ENCODE measurements at places on chromosomes 2 and 18.
A peak's percentile ranks its signal among the peaks of the same experiment; 100 is the strongest.

DNA sequence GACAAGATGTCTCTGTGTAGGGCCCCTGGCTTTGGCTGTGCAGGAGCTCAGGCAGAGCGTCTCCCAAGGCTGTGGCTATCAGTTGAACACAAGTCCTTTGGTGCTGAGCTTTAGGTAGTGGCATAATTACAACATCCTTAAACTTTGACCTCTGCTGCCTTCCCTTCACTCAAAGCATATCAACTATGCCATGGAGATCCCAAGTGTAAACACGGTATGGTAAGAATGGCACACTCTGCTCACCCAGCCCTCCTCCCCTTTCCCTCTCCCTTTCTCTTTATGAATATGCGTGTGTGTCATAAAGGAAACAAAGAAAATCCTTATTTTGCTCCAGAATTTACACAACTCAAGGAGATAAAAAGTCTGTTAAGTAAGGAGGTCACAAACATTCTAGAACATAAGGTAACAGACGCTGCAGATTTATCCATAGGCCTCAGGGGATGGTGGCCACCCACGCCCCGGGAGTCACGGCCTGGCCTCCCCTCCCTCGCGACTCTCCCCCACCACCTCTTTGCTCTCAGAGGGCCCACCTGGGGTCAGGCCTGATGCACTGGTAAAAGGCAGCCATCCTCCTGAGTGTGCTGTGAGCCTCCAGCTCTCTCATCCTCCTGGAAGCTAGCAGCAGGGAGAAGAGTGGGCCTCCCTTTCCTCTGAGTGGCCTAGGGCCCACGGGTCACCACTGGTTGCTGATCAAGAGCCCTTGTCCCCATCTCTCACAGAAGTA, 67.3 kb downstream of the CRACDL start:
- no peak for DNase-seq

GRCh38 chr2:233387225-233387624, 32.9 kb downstream of the DGKD start:
- no peak for DNase-seq

GRCh38 chr2:148130581-148130980, 109.7 kb downstream of the MBD5 start:
- no peak for DNase-seq

DNA sequence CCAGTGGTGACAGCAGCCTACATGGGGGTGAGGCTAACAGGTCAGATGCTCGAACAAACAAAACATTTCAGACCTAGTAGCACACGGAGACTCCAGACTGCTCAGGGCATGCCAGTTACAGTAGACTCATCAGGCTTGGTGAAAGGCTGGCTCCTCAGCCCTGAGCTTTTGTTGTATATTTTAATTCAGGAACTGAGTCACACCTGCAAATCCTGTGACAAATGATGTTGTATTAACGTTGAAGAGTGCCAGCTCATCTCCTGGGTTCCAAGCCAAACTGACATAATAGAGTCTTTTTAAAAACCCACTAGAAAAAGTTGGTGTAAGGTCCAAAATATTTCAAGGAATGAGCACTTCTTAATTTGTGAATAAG, 65.3 kb downstream of the C1D start:
- no peak for DNase-seq

DNA sequence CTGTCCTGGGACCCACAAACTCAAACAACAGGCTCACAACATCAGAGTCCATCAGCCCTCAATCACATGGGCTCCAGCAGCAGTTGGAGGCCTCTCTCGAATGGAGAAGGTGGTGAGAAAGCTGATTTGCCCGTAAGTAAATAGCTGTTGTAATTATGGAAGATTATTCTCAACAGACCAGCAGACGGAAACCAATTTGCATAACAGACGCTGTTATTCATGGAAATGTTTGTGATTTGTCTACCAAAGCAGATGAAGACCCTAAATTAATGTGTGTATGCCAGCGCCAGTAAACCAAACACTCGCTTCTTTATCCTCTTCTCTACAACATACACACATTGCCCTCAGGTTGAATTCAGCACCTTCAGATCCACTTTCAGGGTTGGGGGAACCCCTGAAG, 23.4 kb upstream of the GALNT14 start:
- DNase-seq = no peak

DNA sequence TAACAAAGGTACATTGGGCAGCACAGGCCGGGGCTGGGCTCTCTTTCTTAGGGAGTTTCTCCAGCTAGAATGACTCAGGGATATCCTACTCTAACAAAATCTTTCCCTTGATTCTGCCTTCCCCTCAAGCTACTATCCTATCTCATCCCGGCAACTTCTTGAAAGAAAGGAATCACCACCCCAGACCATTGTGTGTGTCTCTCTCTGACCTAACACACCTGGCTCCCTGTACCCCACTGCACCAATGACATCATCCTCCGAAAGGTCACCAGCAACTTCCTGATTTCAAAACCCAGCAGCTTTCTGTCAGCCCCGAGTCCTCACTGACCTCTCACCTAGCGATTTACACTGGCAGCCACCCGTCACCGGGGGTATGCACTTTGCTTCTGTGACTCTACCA, 72.1 kb upstream of the MAP4K4 start:
- DNase-seq = peak; percentile 42

DNA sequence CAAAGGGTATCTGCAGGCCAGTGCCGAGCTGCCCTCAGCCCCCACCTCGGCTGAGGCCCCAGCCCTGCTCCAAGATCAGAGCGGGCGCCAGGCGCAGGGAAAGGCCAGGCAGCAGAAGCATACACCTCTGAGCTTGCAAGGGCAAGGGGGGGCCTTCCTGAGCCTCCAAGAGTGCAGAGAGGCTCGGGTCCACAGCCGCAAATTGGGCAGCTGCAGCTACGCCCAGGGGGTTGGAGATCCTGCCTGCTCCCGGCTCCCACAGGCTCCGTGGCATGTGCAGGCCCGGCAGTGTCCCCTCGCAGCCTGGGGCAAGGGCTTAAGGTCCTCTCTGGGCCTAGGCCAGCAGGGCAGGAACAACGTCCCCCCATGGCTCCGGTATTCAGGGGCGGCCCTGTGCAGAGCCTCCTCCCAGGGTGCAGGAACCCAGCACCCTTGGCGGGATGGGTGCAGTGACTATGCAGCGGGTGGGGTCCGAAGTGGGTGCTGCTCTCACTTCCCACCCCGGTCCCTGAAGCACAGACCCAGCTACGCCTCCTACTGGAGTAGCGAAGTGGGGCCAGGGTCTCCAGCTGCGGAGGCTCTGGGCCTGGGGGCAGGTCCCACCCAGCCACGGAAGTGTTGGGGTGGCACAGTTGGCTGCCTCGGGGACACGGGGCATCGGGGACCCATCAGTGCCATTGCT, 120.2 kb upstream of the TMEFF2 start:
- DNase-seq = no peak

GRCh38 chr2:240136671-240137292, 677 bp upstream of the COPS9 start:
- DNase-seq = no peak

DNA sequence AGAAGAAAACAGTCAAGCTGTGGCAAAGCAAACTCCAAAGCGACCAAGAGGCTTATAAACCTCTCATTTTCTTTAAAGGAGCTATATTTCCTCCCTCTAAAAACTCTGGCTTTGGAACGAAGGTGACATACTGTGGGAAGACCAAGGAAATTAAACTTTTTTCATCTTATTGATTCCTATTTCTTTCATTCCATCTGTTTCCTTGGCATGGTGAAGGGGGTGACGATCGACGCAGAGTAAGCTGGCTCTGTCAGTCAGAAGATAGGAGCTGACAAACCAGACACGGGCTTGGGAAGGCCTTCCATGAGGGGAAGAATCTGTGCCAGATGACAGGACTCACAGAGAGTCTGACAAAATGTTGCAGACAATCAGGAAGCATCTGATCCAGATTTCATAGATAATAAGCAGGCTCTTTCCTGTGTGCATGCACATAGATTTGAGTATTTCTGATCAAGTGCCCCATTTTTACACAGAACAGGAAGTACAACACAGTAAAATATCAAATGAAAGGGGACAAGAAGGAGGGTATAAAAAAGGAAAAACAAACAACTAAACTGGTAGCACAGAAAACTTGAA, 261.7 kb downstream of the SATB2 start:
- no peak for DNase-seq

DNA sequence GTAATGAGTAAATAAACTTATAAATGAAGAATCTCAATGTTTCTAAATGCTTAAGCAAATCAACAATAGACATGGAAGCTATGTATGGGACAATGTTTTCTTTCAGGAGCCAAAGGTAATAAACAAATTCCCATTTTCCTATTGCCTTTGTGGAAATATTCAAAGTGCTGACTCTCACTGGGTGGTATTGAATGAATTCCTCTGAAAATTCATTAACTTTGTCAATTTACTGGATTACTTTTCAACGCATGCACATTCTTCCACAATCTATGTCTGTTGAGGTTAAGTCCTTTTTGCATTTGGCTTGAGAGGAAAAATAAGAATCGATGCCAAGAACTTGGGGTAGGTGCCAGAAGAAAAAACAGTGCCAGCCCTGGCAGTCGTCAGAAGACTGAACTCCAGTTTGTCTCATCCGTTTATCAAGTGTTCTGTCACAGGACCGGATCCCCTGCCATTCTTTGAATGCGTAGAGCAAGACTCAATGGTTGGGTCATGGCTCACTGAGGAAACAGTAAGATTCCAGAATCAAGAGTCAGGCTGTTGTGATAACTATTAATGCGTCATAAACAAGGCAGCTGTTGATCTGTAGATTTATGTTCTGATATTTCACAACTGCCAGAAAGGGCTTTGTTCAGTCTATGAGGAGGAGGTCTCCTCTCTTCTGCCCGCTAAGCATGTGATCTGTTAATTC, 133.3 kb downstream of the GFPT1 start:
- no peak for DNase-seq

DNA sequence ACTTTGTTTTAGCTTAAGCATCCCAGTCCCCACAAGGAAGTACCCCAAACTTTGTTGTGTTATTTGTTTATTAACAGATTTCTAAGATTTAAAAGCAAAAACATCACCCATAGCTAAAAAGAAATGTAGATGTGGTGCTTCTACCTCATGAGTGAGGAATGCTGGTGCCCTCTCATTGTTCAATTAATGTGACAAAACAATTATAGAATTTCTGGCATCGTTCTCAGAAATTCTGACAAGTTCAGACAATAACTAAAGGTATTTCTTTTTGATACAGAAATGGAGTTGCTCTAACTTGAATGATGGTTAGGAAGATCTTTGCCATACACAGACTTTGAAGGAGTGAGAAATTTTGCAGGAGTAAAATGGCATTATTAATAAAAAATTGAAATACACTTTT, 42.9 kb downstream of the SPRED2 start:
- no peak for DNase-seq

DNA sequence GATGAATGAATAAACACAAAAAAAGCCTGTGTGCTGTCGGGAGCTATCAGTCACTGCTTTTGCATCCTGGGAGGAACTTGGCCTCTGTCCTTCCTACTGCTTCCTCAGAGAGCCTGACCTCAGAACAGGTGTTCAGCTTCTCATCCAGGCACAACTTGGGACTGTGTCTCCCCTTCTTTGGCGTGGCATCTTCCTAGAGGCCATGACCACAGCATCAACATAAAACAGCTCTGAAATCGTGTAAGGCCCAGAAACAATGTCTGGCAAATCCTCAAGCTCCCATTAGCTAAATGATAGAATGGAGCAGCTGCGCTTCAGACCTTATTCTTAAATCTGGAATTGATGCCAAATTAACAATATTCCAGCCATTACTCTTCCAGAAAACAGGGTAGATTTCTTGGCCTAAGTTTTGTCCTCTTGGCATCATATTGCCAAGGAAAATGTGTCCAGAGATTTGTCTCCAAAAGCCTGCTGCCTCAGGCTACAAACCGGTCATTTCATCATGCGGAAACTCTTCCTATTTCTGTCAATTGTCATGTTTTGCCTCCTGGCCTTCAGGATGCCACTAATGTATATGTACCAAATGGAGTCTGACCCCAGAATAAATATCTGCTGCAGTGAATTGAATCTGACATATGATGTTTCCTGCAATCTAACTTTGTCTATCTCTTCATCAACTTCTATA, 53.2 kb upstream of the RAB27B start:
- no peak for DNase-seq
